ENCODE measurements at places on chromosomes 12 and 14. TPM values are rescaled to one million over a fixed set of nuclear protein-coding genes. Genes with fewer than 3 reads are reported as not detected.

Gene MYO1H
- not detected for total RNA-seq

- DNase-seq, result no peak
Observed at GRCh38 chr12:45697371-45697770, 32.1 kb upstream of the ARID2 start.

DNA sequence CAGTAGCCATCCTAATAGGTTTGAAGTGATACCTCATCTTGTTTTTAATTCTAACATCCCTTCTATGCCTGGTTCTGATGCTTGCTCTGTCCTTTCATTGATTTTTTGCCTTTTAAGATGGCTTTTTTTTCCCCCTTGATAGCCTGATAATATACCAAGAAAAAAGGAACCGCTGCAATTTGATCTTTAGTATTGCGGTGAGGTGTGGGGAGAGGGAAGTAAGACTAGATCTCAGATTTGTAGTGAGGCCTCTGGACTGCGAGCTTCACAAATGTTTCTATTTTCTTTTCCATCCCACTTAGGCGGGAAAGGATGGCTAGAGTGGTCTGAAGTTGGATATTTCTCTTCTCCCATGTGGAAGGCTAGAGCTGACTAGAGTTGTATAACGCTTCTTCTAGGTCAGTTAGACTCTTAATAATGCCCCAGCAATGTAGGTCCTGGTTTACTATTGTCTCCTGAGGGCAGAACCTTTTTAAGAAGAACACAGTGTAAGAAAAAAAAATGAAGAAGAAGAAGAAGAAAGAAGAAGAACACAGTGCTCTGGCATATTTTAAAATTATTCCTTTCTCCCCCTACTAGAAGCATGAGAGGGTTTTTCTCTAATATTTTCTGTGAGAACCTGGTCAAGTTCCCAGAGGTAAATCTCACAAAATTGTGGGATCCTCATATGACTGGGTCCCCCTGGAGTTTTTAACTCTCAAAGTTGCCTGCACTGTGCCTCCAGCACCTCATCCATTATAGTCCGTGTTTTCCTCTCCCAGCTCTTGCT lies 11.9 kb upstream of the KLRB1 start:
- DNase-seq, result no peak

Gene GPR84
- total RNA-seq, result not detected

All from H4 (cell line).